Naive thymus-derived CD8-positive, alpha-beta T cell (primary cell): ENCODE measurements at places on chromosomes 12 and 14. TPM values are rescaled to one million over a fixed set of nuclear protein-coding genes. Genes with fewer than 3 reads are reported as not detected.

The AKAP6 gene
- 3.3 TPM for total RNA-seq

- H3K27me3 ChIP-seq = no peaks in the 10 kb centered on the region
- peaks cover 1% of the 10 kb centered on the region for H3K4me1 ChIP-seq
- DNase-seq = no peak
- H3K36me3 ChIP-seq = peaks cover 7% of the 10 kb centered on the region
Measured at GRCh38 chr14:88044776-88045446, 40.0 kb downstream of the GPR65 start.

DNA sequence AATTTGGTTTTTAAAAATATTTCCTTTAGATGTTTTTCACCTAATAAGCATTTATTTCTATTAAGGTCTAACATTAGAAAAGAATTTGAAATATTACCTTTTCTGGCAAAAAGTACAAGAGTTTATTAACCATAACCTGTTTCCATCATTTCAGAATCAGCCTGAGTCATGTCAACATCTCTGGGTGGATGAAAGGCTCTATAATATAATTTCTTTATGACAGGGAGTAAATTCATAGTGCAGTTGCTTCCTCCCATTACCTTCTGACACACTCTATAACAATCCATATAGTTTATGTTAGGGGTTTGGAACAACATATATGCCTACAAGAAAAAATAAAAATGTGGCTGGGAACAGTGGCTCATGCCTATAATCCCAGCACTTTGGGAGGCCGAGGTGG, 134.5 kb downstream of the SLC2A13 start:
- no peak overlapping the region for H3K27ac ChIP-seq
- no peak for DNase-seq
- H3K4me3 ChIP-seq = no peak overlapping the region
- H3K27me3 ChIP-seq = no peaks in the 10 kb centered on the region
- peaks cover 5% of the 10 kb centered on the region for H3K36me3 ChIP-seq

DNA sequence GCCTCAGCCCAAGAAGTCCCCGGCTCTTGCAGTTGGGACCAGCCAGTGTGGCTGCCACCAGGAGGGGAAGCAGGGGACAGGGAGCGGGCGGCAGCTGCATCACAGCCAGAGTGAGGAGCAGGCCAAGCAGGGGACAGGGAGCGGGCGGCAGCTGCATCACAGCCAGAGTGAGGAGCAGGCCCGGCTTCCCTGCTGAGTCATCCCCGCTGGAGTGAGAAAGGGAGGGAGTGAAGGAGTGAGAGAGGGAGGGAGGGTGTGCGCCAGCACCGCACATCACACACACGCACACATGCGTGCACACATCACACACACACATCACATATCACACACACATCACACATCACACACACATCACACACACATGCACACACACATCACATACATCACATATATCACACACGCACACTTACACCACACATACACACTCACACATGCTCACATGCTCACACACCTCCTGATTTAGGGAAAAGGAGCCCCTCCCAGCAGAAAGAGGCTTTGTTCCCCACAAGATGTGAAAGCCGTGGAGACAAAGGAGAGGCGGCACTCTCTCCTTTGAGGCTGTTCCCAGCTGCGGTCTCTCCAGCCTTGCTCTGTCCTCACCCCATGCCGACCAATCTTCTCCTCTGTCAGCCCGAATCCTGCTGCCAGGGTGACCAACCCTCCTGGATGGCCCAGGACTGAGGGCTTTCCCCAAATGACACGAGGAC, 16.7 kb upstream of the ZDHHC22 start:
- no peaks in the 10 kb centered on the region for H3K4me1 ChIP-seq
- H3K36me3 ChIP-seq = no peaks in the 10 kb centered on the region
- no peak overlapping the region for H3K27ac ChIP-seq

The PTGER2 gene
- 3.2 TPM for total RNA-seq

DNA sequence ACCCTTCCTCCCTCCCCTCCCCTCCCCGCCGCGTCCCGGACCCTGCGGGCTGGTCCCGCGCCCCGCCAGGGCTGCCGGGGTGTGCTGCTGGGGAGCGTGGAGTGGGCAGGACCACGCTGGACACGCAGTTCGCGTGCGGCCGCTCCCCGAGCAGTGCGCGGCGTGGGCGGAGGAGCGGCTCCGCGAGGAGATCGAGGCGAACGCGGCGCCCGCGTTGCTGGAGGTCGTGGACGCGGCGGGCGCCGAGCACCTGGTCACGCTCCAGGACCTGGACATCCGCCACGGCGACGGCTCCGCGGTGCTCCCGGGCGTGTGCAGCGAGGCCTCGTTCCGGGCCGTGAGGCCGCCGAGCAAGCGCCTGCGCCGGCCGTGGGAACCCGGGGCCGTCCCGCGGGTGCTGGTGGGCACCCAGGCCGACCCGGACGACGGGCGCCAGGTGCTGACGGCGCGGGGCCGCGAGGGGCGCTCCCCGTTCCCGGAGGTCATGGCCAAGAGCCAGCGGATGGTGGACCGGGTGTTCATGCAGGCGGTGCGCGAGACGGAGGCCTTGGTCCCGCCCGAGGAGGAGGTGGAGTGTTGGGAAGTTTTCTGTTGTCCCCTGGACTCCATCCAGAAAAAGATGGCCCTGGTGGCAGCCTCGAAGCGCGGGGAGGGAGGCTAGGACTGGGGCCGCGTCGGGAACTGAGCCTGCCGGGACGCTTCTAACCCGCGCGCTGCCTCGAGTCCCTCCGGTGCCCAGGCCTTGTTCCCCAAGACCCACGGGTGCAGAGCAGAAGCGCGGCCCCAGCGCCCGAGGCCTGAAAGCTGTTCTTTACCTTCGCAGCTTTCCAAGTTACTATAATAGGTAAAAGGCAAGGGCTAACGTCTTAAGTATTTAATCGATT, 54.7 kb upstream of the EIF5 start:
- no peak for DNase-seq
- H3K27ac ChIP-seq = no peak overlapping the region
- peaks cover 7% of the 10 kb centered on the region for H3K4me1 ChIP-seq
- H3K4me3 ChIP-seq = peak overlapping the region; percentile 45

The NCOR2 gene
- total RNA-seq = 86.7 TPM

GRCh38 chr12:82593901-82594396, 92.8 kb upstream of the TMTC2 start:
- H3K27me3 ChIP-seq = no peaks in the 10 kb centered on the region
- H3K36me3 ChIP-seq = no peaks in the 10 kb centered on the region
- no peak overlapping the region for H3K4me3 ChIP-seq
- H3K4me1 ChIP-seq = no peaks in the 10 kb centered on the region
- DNase-seq = no peak

GRCh38 chr12:132356691-132357622, 27.6 kb upstream of the GALNT9 start:
- H3K27ac ChIP-seq = no peak overlapping the region
- H3K36me3 ChIP-seq = no peaks in the 10 kb centered on the region
- no peak overlapping the region for H3K4me3 ChIP-seq
- H3K27me3 ChIP-seq = no peaks in the 10 kb centered on the region

DNA sequence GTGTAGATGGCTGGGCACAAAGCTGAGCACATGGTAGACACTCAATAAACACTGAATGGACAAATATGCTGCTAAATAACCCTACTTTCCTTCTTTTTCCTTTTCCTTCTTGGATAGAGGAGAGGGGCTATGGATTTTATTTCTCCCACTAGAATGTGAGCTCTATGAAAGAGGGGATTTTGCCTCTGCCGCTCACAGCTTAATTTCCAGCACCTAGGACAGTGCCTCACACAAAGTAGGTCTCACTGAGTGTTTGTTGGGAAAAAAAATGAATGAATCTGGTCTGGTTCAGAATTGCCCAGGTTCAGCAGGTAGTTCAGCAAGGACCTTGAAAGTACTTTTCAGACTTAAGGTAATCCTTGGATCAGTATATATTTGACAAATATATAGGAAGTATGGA, 65.5 kb downstream of the WSCD2 start:
- no peaks in the 10 kb centered on the region for H3K36me3 ChIP-seq
- peaks cover 15% of the 10 kb centered on the region for H3K27me3 ChIP-seq
- no peak overlapping the region for H3K27ac ChIP-seq
- no peak for DNase-seq
- no peak overlapping the region for H3K4me3 ChIP-seq
- no peaks in the 10 kb centered on the region for H3K4me1 ChIP-seq

DNA sequence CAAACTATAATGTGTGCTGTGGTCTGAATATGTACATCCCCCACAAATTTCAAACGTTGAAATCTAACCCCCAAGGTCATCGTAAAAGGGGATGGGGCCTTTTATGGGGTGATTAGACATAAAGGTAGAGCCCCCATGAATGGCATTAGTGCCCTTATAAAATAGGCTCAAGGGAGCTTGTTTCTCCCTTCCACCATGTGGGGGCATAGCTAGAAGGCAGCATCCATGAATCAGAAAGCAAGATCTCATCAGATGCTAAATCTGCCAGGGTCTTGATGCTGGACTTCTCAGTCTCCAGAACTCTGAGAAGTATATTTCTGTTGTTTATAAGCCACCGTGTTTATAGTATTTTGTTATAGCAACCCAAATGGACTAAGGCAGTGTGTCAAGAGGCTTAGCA, 33.4 kb upstream of the IGF1 start:
- no peak overlapping the region for H3K4me3 ChIP-seq
- DNase-seq = no peak
- no peaks in the 10 kb centered on the region for H3K36me3 ChIP-seq
- H3K27me3 ChIP-seq = peaks cover 5% of the 10 kb centered on the region

The VEZT gene
- 44.8 TPM for total RNA-seq

DNA sequence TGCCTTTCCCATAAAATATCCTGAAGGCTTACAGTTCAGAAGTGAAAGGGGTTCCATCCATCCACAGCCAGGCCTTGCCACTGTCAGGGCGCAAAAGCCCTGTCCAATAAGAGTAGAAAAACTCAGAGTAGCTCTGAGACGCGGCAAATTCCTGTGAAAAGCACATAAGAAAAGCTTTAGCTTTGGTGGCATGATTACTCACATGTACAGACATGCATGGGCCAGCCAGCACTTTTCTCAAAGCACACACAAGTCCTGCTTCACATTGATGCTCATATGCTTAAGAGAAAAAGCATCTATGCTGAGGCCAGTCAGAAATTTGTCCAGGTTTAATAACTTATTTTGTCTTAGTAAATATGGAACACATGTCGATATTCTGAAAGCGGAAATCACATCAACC, 25.5 kb downstream of the CLEC1A start:
- H3K4me1 ChIP-seq = no peaks in the 10 kb centered on the region
- H3K36me3 ChIP-seq = no peaks in the 10 kb centered on the region
- peaks cover 10% of the 10 kb centered on the region for H3K27me3 ChIP-seq
- no peak for DNase-seq
- no peak overlapping the region for H3K27ac ChIP-seq

The PRH2 gene
- total RNA-seq = not detected

GRCh38 chr12:5099591-5099990, 55.9 kb downstream of the KCNA5 start:
- no peak overlapping the region for H3K27ac ChIP-seq
- no peaks in the 10 kb centered on the region for H3K36me3 ChIP-seq
- no peak overlapping the region for H3K4me3 ChIP-seq

GRCh38 chr12:71014180-71014785, 93.7 kb upstream of the PTPRR start:
- no peak for DNase-seq
- peaks cover 5% of the 10 kb centered on the region for H3K27me3 ChIP-seq
- H3K4me3 ChIP-seq = no peak overlapping the region
- H3K4me1 ChIP-seq = no peaks in the 10 kb centered on the region

The MYF6 gene
- not detected for total RNA-seq

DNA sequence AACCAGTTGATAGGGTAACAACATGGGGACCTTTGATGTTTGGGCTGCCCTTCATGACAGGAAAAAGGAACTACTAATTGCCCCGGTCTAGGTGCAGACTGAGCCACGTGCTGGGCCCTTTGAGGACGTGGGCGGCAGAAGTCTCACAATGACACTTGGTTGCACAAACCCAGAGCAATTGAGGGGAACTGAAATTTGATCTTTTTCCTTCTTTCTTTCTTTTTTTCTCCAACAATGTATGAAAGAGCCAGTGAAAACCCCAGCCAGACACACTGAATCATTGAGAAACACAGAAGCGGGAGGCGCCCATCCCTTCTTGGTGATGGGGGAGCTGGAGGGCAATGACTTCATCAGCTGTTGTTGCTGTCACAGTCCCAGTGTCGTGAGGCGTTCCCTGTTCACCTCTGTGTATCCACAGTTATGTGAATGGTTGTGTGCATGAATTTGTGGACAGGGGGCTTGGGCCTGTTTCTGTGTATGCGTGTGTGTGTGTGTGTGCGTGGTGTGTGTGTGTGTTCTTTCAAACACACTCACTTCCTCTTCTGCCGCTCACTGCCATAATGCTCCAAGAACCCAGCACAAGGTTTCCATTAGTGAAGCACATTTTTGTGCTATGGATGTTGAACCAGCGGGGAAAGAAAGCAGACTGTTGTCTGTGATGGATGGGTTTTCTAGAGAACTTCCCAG, 137.5 kb upstream of the CCND2 start:
- H3K4me1 ChIP-seq = peaks cover 14% of the 10 kb centered on the region
- no peak overlapping the region for H3K4me3 ChIP-seq
- H3K27ac ChIP-seq = no peak overlapping the region
- DNase-seq = no peak
- H3K36me3 ChIP-seq = peaks cover 11% of the 10 kb centered on the region

- H3K4me1 ChIP-seq = peaks cover 4% of the 10 kb centered on the region
- DNase-seq = no peak
- peaks cover 3% of the 10 kb centered on the region for H3K27me3 ChIP-seq
- H3K36me3 ChIP-seq = no peaks in the 10 kb centered on the region
- no peak overlapping the region for H3K27ac ChIP-seq
- no peak overlapping the region for H3K4me3 ChIP-seq
Measured at GRCh38 chr12:100610666-100611430, 37.4 kb downstream of the GAS2L3 start.

DNA sequence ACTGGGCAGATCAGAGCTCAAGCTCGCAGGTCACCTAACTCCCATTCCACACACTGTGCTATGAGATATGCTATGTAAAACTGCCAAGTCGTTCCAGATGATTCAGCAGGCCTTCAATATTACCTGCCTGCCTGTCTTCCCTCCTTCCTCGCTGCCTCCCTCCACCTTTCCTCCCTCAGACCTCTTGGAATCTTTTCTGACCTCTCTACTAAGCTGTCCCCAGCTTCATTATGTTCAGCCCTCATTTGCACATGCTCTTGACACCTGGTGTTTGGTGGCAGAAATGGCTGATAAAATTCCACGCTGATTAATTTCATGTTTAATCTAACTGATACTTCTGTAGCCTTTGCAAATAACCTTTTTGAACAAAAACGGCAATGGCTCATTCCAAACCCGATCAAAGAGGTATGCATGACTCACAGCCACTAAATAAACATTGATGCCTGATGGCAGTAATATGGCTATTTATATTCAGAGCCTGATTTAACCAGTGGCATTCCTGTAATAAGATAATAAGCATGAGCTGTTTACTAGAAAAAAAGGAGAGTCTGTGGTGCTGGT, 130.8 kb upstream of the EGLN3 start:
- no peak for DNase-seq
- H3K27me3 ChIP-seq = no peaks in the 10 kb centered on the region
- no peaks in the 10 kb centered on the region for H3K36me3 ChIP-seq
- H3K4me1 ChIP-seq = peaks cover 2% of the 10 kb centered on the region
- no peak overlapping the region for H3K27ac ChIP-seq

GRCh38 chr12:68896881-68897540, 36.0 kb downstream of the CPM start:
- no peak overlapping the region for H3K27ac ChIP-seq
- no peaks in the 10 kb centered on the region for H3K36me3 ChIP-seq
- H3K4me3 ChIP-seq = no peak overlapping the region
- peaks cover 7% of the 10 kb centered on the region for H3K27me3 ChIP-seq
- DNase-seq = no peak

The COCH gene
- 0.81 TPM for total RNA-seq

The SMIM41 gene
- total RNA-seq = not detected
